Ovary (tissue), 10 donors: ENCODE measurements at places on chromosomes 11 and 22. TPM values are rescaled to one million over a fixed set of nuclear protein-coding genes. Genes with fewer than 3 reads are reported as not detected.

DNA sequence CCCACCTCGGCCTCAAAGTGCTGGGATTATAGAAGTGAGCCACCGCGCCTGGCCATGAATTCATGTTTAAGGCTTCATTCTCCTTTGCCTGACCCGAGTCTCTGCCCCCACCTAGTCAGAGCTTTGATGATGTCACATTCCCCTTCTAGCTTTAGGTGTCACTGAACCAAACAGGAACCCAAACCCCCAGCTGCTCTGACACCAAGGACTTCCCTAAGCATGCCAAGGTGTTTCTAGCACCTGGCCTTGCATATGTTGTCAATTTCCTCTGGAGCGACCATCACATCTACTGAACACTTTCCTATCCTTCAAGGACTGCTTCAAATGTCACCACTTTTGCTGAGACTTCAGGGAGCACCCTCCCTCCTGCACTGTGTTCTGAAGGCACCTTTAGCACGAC, 2.3 kb downstream of the F2 start:
- DNase-seq, result no peak
- no peaks in the 10 kb centered on the region for H3K36me3 ChIP-seq

GRCh38 chr22:19806213-19807160, 45.9 kb downstream of the TBX1 start:
- no peak overlapping the region for H3K27ac ChIP-seq
- DNase-seq, result peak; percentile 22
- no peaks in the 10 kb centered on the region for H3K27me3 ChIP-seq

- H3K27ac ChIP-seq, result no peak overlapping the region
- no peaks in the 10 kb centered on the region for H3K4me1 ChIP-seq
- no peak overlapping the region for H3K4me3 ChIP-seq
- DNase-seq, result no peak
- no peaks in the 10 kb centered on the region for H3K27me3 ChIP-seq
Measured at GRCh38 chr11:36463781-36464180, 46.3 kb downstream of the TRAF6 start.

GRCh38 chr11:13210424-13210823, 67.2 kb upstream of the BMAL1 start:
- H3K27me3 ChIP-seq, result no peaks in the 10 kb centered on the region
- H3K4me3 ChIP-seq, result no peak overlapping the region
- DNase-seq, result peak; percentile 72
- peaks cover 7% of the 10 kb centered on the region for H3K4me1 ChIP-seq
- no peaks in the 10 kb centered on the region for H3K36me3 ChIP-seq
- no peak overlapping the region for H3K27ac ChIP-seq

DNA sequence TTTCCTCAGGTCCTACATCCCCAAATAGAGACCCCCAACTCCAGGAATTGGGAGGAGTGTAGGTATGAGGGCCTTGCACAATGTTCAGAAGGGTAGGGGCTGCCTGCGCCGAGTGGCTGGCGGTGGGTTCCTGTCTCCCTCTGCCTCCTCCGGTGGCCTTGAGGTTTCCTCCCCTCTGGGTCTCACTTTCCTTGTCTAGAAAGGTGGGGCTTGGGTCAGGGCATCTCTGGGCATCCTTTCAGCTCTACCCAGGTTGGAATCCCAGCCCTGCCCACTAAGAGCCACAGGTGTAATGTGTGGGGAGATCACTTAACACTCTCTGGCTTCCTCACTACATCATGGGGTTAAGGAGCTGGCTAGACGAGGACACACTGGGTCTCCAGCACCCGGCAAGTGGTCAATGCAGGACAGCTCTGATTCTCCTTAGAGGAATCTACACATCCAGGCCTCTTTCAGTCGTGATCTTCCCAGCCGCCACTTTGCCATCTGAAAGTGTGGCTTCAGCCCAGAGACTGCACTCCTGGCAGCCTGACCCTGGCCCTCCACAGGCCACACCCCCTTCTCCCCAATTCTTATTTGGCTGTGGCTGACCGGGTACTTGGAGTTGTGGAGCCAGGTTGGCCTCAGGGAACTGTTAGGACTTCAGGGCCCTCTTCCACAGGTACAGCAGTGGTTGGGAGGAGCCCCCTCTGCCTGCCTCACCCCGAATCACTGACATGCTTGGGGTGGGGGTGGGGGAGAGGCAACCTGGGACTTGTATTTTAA, 22.1 kb downstream of the PRDM11 start:
- H3K4me1 ChIP-seq, result peaks cover 19% of the 10 kb centered on the region
- H3K27me3 ChIP-seq, result no peaks in the 10 kb centered on the region
- H3K27ac ChIP-seq, result no peak overlapping the region
- DNase-seq, result no peak
- no peaks in the 10 kb centered on the region for H3K36me3 ChIP-seq
- H3K4me3 ChIP-seq, result no peak overlapping the region

GRCh38 chr11:35088676-35089075, 50.3 kb upstream of the CD44 start:
- H3K4me1 ChIP-seq, result no peaks in the 10 kb centered on the region
- DNase-seq, result no peak
- no peaks in the 10 kb centered on the region for H3K36me3 ChIP-seq
- H3K4me3 ChIP-seq, result no peak overlapping the region
- H3K27me3 ChIP-seq, result no peaks in the 10 kb centered on the region

DNA sequence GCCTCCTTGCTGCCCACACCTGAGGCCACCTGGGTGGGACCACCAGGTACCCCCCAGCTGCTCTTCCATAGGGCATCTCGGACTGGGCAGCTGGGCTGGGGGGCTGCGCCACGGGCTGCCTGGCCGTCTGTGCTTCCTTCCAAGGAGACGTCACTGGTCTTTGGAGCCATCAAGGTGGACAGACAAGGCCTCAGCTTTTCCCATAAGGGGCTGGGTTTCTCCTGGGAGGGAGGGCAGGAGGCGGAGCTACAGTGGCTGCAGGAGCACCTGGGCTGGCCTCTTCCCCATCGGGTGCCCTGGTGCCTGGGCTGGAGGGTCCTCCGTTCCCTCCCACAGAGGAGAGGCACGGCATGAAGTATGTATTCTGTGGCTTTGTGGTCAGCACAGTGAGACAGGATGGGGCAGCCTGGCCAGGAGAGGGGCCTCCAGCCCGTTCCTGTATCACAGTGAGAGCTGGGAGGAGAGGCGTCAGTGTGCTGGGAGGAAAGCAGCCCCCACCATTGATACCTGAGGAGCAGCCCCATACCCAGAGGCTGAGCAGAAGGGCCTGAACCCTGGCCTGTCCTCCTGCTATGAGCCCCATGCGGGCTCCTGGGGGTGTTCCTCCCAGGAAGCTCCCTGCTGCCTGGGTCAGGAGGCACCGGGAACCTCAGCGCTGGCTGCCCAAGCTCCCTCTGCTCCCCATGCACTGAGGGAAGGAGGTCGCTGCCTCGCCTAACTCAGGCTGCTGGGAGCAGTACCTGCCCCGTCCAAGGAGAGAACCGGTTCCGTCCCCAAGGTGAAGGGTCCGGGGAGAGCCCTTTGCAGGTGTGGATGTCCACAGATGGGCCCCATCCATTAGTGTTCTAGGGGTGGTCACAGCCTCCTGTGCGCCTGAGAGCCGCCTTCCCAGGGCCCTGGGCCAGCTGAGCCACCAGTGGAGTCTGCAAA, 1075.0 kb downstream of the BRD1 start:
- no peaks in the 10 kb centered on the region for H3K27me3 ChIP-seq
- DNase-seq, result no peak
- no peak overlapping the region for H3K27ac ChIP-seq
- H3K4me3 ChIP-seq, result no peak overlapping the region

GRCh38 chr11:88603091-88603867, 265.7 kb upstream of the CTSC start:
- no peaks in the 10 kb centered on the region for H3K36me3 ChIP-seq
- H3K4me1 ChIP-seq, result peaks cover 2% of the 10 kb centered on the region
- H3K27ac ChIP-seq, result peak overlapping the region; percentile 60
- no peak for DNase-seq

- no peaks in the 10 kb centered on the region for H3K36me3 ChIP-seq
- no peaks in the 10 kb centered on the region for H3K27me3 ChIP-seq
- H3K4me3 ChIP-seq, result no peak overlapping the region
- no peak for DNase-seq
Measured at GRCh38 chr11:73230931-73231330, 12.8 kb downstream of the P2RY2 start.

- no peaks in the 10 kb centered on the region for H3K4me1 ChIP-seq
- DNase-seq, result no peak
- H3K4me3 ChIP-seq, result no peak overlapping the region
Measured at GRCh38 chr22:42892571-42893316, 35.7 kb upstream of the ARFGAP3 start.

GRCh38 chr11:105032495-105032894, 2.4 kb downstream of the CASP1 start:
- H3K36me3 ChIP-seq, result no peaks in the 10 kb centered on the region
- no peak for DNase-seq
- peaks cover 3% of the 10 kb centered on the region for H3K4me1 ChIP-seq
- no peaks in the 10 kb centered on the region for H3K27me3 ChIP-seq

- H3K27ac ChIP-seq, result no peak overlapping the region
- no peaks in the 10 kb centered on the region for H3K36me3 ChIP-seq
- H3K4me3 ChIP-seq, result no peak overlapping the region
- H3K4me1 ChIP-seq, result peaks cover 27% of the 10 kb centered on the region
- DNase-seq, result peak; percentile 93
- H3K27me3 ChIP-seq, result no peaks in the 10 kb centered on the region
Measured at GRCh38 chr11:45859661-45860140, 12.4 kb downstream of the CRY2 start.

DNA sequence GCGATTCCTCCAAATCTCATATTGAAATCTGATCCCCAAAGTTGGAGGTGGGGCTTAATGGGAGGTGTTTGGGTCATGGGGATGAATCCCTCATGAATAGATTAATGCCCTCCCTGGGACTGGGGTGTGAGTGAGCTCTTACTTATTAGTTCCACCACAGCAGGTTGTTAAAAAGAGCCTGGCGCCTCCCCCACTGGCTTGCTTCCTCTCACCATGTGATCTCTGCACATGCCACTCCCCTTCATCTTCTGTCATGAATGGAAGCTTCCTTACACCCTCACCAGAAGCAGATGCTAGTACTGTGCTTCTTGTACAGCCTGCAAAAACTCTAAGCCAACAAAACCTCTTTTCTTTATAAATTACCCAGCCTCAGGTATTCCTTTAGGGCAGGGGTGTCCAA, 8.8 kb downstream of the RRAS2 start:
- no peaks in the 10 kb centered on the region for H3K27me3 ChIP-seq
- H3K27ac ChIP-seq, result no peak overlapping the region
- no peak for DNase-seq
- no peaks in the 10 kb centered on the region for H3K4me1 ChIP-seq

- DNase-seq, result no peak
- H3K4me3 ChIP-seq, result no peak overlapping the region
- H3K27ac ChIP-seq, result no peak overlapping the region
- H3K4me1 ChIP-seq, result no peaks in the 10 kb centered on the region
- no peaks in the 10 kb centered on the region for H3K27me3 ChIP-seq
Measured at GRCh38 chr11:69997352-69997751, 80.8 kb upstream of the ANO1 start.

- H3K27ac ChIP-seq, result no peak overlapping the region
- H3K4me3 ChIP-seq, result no peak overlapping the region
- no peaks in the 10 kb centered on the region for H3K27me3 ChIP-seq
Measured at GRCh38 chr22:43092085-43092484, 2.9 kb upstream of the TTLL1 start.

GRCh38 chr22:21866833-21867527, 465 bp downstream of the MAPK1 start:
- H3K4me1 ChIP-seq, result peaks cover 6% of the 10 kb centered on the region
- H3K27me3 ChIP-seq, result no peaks in the 10 kb centered on the region
- H3K4me3 ChIP-seq, result peak overlapping the region; percentile 76
- peak; percentile 35 for DNase-seq
- no peaks in the 10 kb centered on the region for H3K36me3 ChIP-seq

GRCh38 chr11:126357969-126358762, 2.7 kb downstream of the ST3GAL4 start:
- no peaks in the 10 kb centered on the region for H3K36me3 ChIP-seq
- H3K27me3 ChIP-seq, result no peaks in the 10 kb centered on the region
- DNase-seq, result peak; percentile 74

GRCh38 chr22:34475886-34476285, 555.6 kb upstream of the LARGE1 start:
- DNase-seq, result no peak
- no peaks in the 10 kb centered on the region for H3K27me3 ChIP-seq
- no peak overlapping the region for H3K27ac ChIP-seq
- H3K4me1 ChIP-seq, result no peaks in the 10 kb centered on the region

DNA sequence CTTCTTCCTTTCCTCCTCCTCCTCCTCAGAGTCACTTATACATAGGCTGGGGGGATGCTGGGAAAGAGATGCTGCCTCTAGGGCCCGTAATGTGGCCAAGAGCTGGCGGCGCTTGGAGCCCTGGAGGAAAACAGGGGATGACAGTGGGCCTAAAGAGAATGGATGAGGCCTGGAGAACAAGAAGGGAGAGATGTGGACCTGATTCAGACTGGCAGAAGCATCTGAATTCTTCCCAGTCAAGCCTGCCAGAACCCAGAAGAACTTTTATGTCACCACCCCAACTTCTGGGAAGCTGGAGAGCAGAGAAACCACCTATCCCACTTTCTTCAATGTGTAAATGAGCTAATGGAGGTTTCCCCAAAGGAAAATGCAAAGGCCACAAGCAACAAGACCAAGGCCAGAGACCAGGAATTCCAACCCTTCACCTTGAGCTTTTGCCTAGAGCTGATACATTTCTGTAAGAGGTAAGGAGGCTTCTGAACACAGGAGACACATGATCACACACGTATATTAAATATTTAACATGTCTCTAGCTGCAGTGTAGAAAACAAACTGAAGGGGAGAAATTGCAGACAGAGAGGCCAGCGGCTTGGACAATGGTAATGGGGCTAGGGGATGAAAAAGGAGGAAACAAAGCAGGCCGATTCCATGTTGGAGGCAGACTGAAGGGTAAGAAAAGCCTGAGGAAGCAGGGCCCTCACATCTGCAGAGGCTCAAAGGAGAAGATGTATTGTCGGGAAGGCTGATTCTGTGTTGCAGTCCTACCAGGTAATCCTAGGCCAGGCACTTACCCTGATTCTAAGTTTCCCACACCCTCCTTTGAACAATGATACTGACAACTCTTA, 1.1 kb downstream of the RRP8 start:
- peaks cover 18% of the 10 kb centered on the region for H3K4me1 ChIP-seq
- peak overlapping the region; percentile 96 for H3K4me3 ChIP-seq
- H3K36me3 ChIP-seq, result no peaks in the 10 kb centered on the region
- no peaks in the 10 kb centered on the region for H3K27me3 ChIP-seq

- H3K4me3 ChIP-seq, result peak overlapping the region; percentile 86
- peak overlapping the region; percentile 63 for H3K27ac ChIP-seq
- no peak for DNase-seq
- H3K27me3 ChIP-seq, result no peaks in the 10 kb centered on the region
- no peaks in the 10 kb centered on the region for H3K36me3 ChIP-seq
Measured at GRCh38 chr11:66957971-66958231, 282 bp downstream of the PC start.

Gene GDPD4
- not detected for total RNA-seq

Gene POU2AF3
- total RNA-seq, result 8.9 TPM

Gene CCDC87
- 0.46 TPM for total RNA-seq

Gene TMEM191B
- total RNA-seq, result 2.6 TPM

Gene CDKN1C
- 363 TPM for total RNA-seq

Gene BACE1
- 25.5 TPM for total RNA-seq

Gene PDGFB
- 7.1 TPM for total RNA-seq
